ENCODE measurements at places on chromosomes 7 and 10.

DNA sequence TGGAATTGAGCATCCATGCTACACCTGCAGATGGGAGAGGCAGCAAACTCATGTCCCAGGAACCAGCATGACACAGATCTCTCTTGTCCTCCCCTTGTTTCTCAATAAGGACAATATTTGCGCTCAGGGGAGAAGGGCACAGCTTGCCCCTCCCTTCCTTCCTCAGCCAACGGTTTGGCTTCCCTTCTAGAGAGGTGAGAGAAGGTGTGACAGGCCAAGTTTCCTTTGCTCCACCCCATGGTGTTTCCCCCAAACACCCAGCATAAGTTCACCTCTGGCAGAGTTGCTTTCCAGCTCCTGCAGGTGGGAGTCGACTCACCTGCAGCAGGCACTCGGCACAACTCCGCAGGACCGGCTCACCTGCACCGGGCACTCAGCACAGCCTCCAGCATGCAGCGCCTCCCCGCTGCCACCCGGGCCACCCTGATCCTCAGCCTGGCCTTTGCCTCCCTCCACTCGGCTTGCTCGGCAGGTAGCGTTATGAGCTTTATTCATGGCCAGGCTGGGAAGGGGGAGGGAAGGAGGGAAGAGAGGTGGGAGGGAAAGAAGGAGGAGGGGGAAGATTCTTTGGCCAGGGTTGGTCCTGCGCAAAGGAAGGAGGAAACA, at the start of the genes ATP6V0A4 and TMEM213:
ATP6V0A4 (minus strand) TSS at position 482 of the 606 bp plus-strand sequence. CDS start 26,949 bp downstream, outside the sequence.
TMEM213 (plus strand) TSS at position 280 of the 606 bp plus-strand sequence; CDS start at position 391, 111 bp downstream.
- DNase-seq: no peak

DNA sequence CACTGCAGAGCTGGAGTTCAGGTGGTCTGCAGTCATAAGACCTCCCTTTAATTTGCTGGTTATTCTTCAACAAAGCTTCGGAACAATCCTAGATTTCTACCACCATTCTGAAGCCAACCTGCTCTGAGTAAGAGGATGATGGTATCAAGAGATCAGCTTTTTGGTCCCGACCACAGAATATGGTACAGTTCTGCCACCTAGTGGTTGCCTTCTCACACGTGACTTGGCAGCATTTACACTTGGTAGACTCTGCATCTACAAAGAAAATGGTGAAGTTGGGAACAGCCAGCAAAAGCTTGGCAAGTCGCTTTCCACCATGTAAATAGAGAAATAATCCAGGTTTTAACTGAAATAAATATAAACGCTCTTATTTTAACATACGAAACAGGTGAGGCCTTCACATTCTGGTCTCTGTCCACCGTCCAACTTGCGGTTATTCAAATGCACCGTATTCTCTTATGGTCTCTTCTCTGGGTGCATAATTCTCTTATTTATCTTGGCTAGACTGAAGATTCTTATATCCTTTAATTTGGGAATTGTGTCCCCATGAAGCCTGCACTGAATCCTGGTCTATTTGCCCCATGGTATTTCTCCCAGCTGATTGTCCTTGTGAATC, 173.9 kb upstream of the GRM3 start:
- no peak for DNase-seq

DNA sequence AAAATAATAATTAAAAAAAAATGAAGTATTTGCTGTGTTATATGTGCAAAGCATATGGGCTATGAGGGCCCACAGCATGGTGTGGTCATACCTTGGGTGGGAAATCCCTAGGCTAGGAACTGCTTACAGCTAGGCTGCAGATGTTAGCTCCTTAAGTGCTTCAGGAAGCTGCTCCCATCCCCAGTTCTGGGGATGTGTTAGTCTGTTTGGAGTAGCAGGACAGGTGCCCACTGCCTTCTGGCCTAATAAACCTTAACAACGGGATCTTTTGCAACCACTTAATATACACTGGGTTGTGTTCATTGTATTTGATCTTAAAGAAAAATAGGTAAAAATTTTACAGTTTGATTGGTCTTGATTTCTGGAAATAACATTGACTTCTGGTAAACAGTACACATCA, 46.3 kb downstream of the HK1 start:
- DNase-seq: no peak

DNA sequence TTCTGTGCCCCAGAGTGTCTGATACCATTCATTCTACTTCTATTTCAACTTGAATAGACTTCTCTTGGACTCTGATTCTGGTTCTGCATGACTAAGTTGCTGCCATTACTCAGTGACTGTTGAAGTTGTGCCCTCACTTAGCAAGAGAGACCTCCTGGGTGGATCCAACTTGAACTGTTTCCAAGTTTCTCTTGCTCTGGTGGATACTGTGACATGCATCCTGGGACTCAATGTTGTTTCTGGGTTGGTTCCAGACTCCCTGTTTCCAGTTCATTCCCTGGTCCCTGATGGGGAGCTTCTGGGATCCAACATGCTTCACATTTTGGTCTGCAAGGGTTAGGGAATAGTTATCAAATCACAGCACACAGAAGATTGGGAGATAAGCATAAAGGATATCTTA, 26.2 kb upstream of the PRPF18 start:
- DNase-seq: no peak

GRCh38 chr7:47031786-47032535, 550.0 kb downstream of the TNS3 start:
- DNase-seq: no peak

- no peak for DNase-seq
These were observed 124.0 kb downstream of the IQUB start for GRCh38 chr7:123410273-123410904.

DNA sequence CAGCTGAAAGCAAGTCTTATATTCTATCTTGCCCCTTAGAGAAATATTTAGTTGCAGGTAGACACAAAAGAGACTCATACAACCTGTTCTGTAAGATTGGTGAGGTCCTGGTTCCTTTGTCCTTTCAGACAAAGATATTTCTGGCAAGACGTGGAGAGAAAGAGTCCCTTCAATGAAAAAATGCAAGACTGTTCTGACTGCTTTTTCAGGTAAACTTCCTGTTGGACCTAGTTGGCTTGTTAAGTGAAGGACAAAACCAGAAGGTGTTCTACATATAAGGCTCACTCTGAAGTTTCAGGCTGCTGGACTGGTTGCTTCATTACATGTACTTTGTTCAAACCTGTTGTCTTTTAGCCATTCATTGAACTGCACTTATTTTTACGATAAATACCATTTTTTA, 119.0 kb upstream of the PTPRZ1 start:
- no peak for DNase-seq

- no peak for DNase-seq
These were observed 59.1 kb downstream of the GATA3 start for GRCh38 chr10:8113616-8114015.

DNA sequence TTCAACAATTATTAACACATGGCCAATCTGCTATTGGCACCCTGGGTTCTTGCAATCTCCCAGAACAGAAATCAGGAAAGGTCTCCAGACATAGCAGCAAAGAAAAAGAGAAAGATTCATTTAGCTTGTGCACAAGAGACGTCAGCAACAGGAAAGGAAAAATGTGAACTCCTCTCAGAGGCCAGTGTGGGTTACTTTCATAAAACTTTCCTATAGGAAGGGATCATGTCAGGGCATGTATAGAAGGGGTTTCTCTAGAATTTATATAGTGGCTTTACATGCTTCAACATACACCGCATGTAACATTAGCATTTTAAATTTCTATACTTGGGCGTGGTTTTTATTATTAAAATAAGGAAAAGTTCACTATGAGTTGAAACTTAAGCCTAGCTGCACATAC, 725.1 kb downstream of the SORCS1 start:
- DNase-seq: no peak

- DNase-seq: no peak
These were observed 5.7 kb upstream of the GRID1 start for GRCh38 chr10:86372119-86372783.

- no peak for DNase-seq
These were observed 200.1 kb downstream of the SLC25A13 start for GRCh38 chr7:96121752-96122151.

- DNase-seq: no peak
These were observed 124.5 kb upstream of the RET start for GRCh38 chr10:42952349-42952748.

- no peak for DNase-seq
These were observed 401.2 kb downstream of the SH2D4B start for GRCh38 chr10:80938903-80939302.

DNA sequence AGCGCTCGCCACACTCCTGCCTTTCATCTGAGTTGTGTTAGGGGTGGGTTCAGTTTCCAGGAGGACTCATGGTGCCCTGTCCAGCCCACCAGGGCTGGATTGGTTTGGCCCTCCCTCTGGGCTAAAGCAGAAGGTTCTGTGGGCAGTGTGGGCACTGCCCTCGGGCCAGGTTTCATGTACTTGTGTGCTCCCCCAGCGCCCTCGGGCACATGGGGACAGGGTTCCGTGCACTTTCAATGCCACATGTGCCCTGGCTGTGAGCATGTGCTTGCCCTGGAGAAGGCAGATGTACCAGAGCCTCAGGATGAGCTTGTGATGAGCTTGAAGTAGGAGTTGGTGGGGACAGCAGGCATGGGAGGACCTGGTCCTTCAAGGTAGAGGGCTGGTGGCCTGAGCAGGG, 35.6 kb upstream of the ZNF716 start:
- no peak for DNase-seq

- no peak for DNase-seq
These were observed 5.7 kb downstream of the AQP1 start for GRCh38 chr7:30917216-30917893.

GRCh38 chr7:157073335-157073734, 62.9 kb upstream of the MNX1 start:
- DNase-seq: no peak

- DNase-seq: no peak
These were observed 24.3 kb downstream of the UBN2 start for GRCh38 chr7:139255290-139255689.

GRCh38 chr7:791519-791918, 40.8 kb upstream of the SUN1 start:
- no peak for DNase-seq

- DNase-seq: no peak
These were observed 167.4 kb upstream of the SVIL start for GRCh38 chr10:29802171-29802570.

GRCh38 chr10:30432622-30433305, 1.2 kb upstream of the MAP3K8 start:
- DNase-seq: no peak

DNA sequence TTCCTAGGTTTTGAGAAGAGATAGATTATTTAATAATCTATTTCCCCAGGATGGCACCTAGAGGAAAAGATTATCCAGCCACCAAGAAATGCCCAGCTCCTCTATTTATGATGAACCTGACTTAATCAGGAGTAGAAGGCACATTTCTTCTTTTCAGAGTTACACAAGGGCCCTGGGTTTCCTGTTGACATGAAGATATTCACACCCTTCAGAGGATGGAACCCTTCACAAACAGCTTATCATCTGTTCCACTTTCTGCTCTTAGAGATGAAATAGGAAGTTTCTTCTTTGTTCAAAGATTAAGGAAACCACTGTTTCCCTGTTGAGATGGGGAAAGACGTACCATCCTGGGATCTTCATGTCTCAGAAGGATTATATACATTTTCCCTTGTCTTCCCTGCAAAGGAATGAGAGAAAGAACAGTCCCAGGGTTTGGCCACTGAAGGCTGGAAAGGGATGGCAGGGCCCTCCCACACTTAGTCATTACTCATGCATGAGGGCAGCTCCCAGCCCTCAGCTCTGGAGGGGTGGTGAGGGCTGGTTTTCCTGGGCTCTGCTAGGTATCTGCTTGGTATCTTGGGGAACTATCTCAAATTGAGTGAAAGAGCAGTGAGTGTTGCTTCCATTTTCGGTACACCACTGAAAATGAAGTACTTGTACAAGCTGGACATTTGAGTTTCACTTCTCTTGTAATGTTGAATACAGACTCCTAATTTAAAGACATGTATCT, 64.0 kb downstream of the MTPAP start:
- no peak for DNase-seq

DNA sequence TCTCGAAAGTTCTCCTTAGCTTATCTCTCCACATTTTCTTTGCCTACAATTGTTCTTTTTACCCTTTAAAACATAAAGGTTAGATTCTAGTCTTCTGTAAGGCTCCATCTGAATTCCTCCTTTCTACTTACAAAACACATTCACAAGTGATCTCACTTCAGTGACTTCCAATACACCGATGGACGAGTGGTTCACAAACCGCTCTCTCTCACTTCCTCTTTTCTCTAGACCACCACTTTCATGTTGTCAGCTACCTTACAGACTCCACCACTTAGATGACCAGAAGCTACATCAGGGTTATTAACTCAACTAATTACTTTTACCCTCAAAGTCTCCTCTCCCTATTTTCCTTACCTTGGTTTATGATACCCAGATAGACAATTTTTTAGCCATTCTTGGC, 11.8 kb downstream of the MET start:
- DNase-seq: peak; percentile 11

DNA sequence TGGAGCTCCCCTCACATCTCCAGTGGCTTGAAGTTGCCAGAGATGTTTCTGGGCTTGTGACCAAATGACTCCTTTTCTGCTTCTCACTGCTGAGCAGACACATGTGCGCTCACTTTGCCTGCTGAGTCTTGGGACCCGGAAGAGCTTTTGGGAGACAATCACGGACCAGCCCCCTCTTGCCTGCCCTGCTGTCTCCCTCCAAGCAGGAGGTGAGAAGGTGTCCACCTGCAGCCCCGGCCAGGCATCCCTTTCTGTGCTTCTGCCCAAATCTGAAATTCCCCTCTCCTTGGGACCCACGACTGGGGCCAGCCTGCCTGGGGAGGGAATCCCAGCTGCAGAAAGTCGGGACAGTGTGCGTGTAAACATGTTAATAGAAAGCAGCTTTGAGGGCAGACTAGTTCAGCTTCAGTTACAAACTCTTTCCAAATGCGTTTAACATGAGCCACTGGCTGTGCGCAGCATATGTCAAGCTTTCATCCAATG, 31.7 kb downstream of the HTRA1 start:
- DNase-seq: no peak

- DNase-seq: no peak
These were observed 76.8 kb upstream of the NKX6-2 start for GRCh38 chr10:132862485-132863420.

DNA sequence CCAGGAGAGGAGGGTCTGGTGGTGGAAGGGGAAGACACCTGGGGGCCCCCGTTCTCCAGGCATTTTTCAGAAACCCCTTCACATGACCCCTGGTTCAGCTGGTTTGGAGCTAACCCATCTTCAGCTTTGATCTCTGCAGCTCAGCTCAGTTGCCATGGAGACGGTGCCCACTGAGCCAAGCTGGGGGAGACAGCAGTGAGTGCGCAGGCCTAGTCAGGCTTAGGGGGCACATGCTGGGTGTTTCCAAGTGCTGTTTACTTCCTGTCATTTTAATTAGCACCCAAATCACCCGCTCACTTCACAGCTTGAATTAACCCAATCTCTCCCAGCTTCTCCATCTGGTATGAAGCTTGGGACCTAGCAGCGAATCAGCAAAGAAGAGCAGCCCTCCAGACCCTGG, 9.0 kb downstream of the SPOCK2 start:
- peak; percentile 85 for DNase-seq

All from CD4-positive, alpha-beta T cell treated with Interferon gamma for 1 hour (primary cell).